ENCODE measurements at places on chromosomes 1 and 21.

- DNase-seq: no peak
Observed at GRCh38 chr1:247008406-247008799, 546 bp upstream of the ZNF695 start.

- peak; percentile 94 for DNase-seq
Observed at GRCh38 chr1:201530741-201531531, 8.0 kb upstream of the NAV1 start.

DNA sequence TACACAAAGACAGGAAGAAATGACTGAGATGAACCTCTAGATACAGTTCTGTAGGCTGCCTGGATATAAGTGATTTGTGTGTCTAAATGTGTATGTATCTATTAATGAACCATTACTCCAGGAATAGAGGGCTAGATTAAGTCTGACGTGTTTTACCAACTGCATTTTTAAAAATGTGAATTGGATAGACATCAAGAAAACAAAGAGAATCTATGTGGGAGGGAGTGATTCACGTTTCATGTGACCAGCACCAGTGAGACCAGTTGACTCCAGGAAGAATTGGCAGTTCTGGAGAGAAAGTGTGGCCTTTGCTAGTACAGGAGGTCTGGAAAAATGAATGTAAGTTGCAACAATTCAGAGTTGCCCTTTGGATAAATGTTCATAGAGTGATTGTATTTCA lies 53.4 kb upstream of the RGS21 start:
- DNase-seq: no peak

- DNase-seq: no peak
Observed at GRCh38 chr1:93705892-93706500, 24.4 kb upstream of the BCAR3 start.

- no peak for DNase-seq
Observed at GRCh38 chr1:89286549-89287180, 14.0 kb upstream of the GBP5 start.

- no peak for DNase-seq
Observed at GRCh38 chr21:41410767-41411448, 15.1 kb upstream of the MX1 start.
